ENCODE measurements at places on chromosomes 1 and 21.

DNA sequence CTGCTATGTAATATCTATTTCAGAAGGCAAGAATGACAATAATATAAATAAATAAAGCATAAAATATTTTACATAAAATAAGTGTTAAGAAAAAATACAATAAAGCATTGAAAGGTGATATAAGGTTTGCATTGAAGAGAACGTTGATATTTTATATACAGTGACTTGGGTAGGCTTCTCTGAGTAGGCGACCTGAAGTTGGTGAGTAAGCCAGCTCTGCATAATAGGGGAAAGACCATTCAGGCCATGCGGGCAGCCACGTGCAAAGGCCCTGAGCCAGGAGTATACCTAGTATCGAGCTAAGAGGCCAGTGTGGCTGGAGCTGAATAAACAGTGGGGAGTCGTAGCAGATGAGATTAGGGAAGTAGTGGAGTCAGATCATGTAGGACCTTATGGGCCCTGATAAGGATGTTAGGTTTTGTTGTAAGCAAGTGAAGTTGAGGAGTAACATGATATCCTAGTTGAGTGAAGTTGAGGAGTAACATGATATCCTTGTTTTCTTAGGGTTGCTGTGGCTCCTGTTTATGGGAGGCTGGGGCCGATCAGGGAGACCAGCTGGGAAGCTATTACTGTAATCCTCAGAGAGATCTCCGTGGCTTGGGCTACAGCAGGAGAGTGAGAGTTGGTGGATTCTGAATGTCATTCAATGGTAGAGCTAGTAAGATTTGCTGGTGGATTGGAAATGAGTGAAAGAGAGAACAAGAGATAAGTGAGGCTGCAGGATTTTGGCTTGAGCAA lies 22.0 kb downstream of the KCNK1 start:
- peak; percentile 52 for DNase-seq

- DNase-seq, result no peak
Measured at GRCh38 chr1:212037900-212038299, 2.4 kb downstream of the DTL start.

- no peak for DNase-seq
Measured at GRCh38 chr1:115813727-115814126, 27.2 kb downstream of the NHLH2 start.

DNA sequence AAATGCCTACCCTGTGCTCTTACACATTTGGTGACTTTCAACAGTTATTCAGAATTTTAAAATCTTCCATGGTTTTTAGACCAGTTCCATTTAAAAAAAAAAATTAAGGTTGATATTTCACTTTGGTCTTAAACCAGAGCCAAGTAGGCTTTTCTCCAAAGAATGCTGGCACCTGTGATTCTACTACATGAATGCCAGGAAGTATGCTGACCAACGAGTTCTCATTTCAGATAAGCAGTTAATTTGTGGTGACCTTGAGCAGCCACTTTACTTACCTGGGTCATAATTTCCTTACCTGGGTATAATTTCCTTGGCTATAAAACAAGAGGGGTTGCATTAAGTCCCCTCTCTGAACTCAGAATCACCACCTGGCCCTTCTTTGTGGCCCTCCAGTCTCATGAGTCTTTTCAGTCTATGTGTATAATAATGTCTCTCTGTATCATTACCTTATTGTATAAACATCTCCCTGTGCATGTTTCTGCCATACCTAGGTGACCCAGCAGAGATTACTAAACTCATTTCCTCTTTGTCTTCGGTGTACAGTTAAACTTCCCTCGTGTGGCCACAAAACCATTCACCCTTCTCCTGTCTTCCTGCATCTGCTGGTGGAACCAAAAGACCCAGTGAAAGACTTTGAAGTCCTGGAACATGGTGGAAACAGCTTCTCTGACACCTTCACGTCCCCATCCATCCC lies 139.1 kb upstream of the DPT start:
- no peak for DNase-seq

DNA sequence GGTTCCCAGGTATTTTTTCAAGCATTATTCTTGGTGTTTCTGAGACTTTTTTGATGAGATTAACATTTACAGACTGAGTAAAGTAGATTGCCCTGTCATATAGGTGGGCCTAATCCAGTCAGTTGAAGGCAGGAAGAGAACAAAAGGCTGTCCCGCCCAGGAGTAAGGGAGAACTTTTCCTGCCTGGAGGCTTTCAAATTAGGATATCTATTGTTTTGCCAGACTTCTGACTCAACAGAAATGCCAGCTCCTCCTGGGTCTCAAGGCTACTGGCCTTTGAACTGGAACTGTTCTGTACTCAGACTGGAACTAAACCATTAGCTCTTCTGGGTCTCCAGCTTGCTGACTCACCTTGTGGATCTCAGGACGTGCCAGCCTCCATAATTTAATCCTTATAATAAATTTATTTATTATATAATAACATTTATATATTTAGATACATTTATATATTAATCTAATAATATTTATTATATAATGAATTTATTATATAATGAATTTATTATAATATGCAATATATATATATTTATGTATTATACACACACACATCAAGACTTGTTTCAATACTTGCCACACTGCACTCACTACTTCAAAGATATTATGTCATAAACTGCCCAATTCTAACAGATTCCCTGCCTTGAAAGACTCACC lies 510.8 kb upstream of the B3GALT2 start:
- no peak for DNase-seq

GRCh38 chr1:236850077-236850979 lies 55.2 kb downstream of the MTR start:
- DNase-seq, result no peak

DNA sequence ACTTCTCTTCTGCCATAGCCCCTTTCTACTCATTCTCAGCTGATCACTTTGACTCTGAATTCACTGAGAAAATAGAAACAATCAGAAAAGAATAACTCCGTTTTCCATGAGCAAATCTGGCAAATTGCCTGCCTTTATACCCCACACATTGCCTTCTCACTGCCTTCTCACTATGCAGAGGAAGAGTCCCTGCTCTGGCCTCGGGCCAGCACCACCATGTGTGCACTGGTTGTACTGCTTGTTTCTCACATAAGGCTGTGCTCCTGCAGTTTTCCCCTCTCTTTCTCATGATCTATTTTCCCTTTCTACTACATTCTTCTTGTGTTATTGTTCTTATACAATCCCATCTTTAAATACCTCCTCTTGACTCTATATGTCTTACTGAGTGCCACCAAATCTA lies 2.3 kb upstream of the HMGCS2 start:
- DNase-seq, result no peak

- DNase-seq, result no peak
Measured at GRCh38 chr1:244231193-244231571, 180.1 kb downstream of the ZBTB18 start.

DNA sequence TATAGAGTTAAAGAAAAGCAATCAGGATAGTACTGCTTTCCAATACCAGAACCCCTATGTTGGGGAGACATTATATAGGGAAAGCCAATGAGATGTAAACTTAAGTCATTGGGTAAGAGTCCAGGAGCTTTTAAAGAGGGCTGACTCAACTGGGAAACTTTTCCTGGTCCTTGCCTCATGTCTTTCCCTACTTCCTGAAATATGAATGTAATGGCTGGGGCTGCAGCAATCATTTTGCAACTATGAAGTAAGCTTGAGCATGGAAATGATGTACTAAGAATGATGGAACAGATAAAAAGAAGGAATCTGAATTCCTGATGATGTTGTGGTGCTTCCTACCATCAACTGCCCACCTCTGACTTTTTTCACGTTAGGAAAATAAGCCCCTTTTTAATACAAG lies 55.7 kb downstream of the WDR3 start:
- DNase-seq, result no peak

DNA sequence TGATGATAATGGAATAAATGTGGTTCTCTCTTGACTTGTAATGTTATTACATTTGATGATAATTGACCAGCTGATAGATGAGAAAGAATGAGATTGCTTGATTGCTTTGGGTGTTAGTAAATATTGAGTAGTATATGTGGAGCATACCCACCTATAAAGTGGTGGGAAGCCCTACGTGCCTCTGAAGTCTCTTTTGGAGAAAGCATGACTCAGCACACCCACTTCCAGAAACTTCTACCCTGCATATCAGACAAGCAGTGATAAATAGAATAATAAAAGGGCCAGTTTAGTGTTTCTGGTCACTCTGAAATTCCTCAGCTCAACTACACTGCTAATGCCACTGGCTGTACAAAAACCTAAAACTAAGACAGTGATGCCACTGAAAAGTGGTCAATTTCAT lies 288.8 kb downstream of the ZNF648 start:
- no peak for DNase-seq

DNA sequence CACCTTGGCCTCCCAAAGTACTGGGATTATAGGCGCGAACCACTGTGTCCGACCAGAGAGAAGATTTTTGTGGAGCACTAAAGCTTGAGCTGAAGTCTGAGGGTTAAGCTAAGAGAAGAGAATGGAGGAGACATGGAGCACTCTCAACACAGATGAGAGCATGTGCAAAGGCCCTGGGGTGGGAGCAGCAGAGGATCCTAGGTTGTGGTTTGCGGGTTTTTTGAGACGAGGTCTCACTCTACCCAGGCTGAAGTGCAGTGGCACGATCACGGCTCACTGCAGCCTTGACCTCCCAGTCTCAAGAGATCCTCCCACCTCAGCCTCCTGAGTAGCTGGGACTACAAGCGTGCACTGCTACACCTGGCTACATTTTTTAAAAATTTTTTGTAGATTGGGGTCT lies 30.5 kb downstream of the FBXO2 start:
- DNase-seq, result no peak

GRCh38 chr1:62070384-62071011 lies 124.2 kb upstream of the L1TD1 start:
- DNase-seq, result no peak

- DNase-seq, result no peak
Measured at GRCh38 chr1:174058624-174059023, 36.5 kb upstream of the RC3H1 start.

DNA sequence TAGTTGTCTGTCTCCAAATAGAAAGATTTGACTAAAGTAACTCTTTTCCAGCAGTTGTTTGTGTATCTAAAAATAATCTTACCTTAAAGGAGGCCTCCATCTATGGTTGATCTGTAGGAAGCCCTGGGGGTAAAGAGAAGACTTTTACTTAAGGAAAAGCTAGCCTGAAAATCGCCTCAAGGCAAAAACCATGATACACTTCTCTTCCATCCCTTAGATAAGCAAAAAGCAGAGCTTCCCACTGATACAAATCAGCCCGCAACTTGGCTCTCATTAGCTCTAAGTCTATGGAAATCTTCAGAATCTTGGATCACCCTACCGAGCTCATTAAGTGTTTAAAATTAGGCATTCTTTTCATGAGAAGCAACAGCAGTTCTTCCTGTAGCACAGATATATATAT lies 576.9 kb upstream of the PTBP2 start:
- DNase-seq, result no peak

DNA sequence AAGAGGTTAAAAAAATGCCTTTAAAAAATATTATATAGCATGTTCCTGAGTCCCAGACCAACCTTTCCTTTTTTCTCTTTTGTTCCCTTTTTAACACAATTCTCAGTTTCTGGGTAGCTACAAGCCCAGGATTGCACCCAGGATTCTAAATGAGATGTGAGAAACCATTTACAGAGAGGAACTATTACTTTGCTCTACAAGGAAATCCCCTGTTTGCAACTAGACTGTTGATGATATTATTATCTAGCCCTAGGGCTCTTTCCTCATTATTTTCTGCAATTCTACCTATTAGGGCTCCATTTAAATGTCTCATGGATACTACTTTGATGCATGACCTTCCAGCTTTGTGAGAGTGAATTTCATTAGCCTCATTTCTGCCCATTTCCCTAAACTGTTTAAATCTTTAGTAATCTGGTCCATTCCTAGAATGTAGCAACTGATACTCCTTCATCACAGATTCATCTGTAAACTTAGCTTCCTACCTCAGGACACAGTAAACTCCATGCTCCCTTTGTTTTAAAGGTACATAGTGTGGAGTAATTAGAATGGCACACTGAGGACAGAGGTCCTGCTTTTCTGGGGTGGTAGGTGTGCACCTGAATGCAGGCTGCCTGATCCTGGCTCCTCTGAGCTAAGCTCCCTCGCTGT lies 7.1 kb upstream of the KIF14 start:
- no peak for DNase-seq

DNA sequence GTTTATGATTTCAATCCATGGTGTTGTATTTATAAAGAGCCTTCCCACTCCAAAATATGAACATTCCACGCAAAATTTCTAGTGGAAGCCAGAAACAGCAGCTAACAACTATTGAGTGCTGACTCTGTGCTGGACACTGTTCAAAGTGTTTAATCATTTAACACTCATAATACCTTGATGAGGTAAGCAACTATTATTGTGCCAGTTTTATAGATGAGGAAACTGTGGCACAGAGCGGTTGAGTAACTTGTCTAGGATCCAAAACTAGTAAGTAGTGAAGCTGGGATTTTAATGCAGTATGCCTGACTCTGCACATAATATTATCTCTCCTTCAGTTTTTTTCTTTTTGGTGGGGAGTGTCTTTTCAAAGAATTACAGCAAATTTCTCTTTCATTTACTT lies 228.3 kb downstream of the SLC35F3 start:
- no peak for DNase-seq
